ENCODE measurements at places on chromosomes 13 and 19.

DNA sequence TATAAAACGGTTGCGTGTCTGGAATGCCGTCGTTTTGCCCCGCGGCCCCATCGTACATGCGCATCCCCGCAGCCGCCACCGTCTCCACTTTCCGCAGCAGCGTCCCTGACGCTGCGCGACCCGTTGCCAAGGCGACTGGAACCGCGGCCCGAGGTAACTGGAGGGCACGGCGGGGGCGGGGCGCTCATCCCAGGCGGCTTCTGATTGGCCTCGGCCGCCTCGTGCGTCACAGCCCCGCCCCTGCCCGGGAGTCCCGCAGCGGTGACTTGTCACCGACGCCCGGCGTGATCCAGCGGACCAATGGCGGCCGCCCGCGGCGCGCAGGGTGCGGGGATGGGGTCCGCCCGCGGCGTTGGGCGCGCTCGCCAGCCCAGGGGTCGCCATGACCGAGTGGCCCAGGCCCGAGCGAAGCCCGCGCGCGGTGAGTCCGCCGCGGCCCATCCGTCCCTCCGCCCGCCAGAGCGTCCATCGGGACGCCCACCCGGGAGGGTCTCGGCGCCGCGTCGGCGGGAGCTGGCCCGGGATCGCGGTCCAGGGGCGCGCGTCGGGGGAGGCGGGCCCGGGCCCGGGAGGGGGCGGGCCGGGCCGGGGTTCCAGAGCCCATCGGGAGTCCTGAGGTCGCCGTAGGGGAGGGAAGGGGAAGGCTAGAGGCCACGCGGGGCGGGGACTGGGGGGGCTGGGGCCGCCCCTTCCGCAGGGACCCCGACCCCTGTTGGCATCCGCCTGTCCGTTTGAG is at the start of gene ZSCAN1:
ZSCAN1 (plus strand) TSS at position 285 of the 736 bp plus-strand sequence. CDS start 3,812 bp downstream, outside the sequence.
- peak; percentile 69 for DNase-seq

GRCh38 chr13:82717249-82717648 is 1165.0 kb downstream of the SLITRK1 start:
- peak; percentile 55 for DNase-seq

DNA sequence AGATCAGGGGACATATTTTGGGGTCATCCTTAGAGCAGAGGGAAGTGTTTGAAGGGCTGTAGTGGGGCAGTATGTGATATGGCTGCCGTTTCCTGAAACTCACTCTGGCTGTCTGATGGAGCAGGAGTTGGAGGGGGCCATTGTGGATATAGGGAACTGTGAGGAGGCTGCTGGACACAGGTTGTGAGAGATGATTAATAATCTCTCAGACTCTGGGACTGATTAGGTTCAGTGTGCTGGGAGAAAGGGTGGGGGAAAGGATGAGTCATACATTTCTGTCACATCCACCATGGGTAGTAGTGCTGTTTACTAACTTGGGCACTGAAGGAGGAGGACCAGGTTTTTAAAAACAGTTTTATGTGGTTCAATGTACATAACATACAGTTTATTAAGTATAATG is 4.8 kb downstream of the B3GLCT start:
- DNase-seq: peak; percentile 34

DNA sequence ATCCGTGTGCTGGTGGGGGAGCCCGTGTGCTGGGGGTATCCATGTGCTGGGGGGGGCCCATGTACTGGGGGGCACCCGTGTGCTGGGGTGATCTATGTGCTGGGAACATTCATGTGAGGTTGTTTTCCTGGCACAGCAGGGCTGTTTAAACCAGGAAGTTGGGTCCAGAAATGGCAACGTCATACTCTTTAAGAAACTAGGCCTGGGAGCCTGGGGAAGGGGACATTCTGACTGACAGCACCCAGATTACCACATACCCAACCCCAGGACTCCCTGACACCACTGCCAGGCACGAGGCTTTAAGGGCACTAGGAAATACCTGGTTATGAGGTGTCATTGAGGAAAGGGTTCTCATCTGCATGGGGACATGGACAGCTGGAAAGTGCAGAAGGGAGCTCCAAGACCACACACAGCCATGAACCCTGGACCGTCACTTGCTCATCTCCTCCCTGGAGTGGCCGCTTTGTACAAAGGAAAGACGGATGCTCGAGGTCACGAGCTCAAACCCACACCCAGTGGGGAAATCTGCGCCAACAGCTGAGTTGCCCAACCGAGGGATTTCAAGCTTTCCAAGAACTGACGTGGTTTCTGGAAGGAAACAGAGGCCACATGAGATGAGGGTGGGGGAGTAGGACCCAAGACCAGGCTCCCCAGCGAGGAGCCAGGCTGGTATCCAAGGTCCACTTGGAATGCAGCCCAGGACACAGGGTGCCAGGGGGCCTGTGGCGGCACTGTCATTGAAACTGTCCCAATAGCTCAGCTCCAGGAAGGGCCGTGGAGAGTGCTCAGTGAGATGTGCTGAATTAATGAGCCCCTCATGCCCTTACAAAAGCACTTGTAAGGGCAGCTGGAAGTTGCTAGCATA is 40.9 kb downstream of the RAB20 start:
- DNase-seq: no peak

GRCh38 chr13:89255844-89256406 is 1584.8 kb downstream of the SLITRK5 start:
- no peak for DNase-seq

DNA sequence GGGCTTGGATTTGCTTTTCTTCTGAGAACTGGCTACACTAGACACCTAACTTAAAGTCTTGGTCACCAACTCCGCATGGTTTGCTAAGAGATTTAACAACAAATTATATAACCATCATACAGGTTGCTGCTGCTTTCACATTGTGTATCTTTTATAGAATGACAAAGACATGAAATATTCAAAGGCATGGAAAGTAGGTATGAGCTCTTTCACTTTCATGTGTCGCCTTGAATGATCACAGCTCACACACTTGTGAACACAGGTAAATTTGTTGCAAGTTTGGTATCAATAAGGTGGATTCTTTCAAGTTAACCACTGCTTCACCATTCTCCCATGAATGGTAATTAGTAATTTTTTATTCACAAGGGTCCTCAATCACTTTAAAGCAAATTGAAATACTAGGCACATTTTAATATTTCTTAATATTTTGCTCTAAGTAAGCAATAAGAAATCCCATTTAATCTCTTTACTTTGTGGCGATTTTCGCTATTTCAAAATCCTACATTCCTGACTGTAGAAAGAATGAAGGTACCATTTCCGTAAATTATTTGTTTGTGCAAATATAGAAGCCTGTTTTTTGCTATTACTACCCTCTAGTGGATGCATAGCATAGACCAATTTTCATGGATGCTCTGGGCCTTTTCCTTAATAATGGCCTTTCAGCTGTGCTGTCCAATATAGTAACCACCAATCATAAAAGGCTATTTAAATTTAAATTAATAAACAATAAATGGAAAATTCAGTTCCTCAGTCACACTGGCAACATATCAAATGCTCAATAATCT is 45.5 kb upstream of the FREM2 start:
- no peak for DNase-seq

GRCh38 chr19:37778613-37779126 is 716 bp downstream of the ZNF573 start:
- DNase-seq: no peak

DNA sequence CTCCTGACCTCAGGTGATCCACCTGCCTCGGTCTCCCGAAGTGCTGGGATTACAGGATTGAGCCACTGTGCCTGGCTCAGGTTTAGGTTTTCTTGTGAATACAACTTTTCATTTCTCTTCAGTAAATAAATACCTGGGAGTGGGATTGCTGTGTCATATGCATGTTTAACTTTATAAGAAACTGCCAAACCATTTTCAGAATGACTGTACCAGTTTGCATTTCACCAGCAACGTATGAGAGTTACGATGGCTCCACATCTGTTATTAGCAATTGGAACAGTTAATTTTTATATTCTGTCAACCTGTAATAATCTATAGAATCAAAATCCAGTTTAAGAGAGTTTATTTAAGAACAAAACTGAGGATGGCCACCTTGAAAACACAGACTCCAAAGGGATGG is 52.2 kb downstream of the TEX26 start:
- DNase-seq: no peak

- no peak for DNase-seq
These were observed 35.6 kb upstream of the IL17D start for GRCh38 chr13:20667857-20668437.

DNA sequence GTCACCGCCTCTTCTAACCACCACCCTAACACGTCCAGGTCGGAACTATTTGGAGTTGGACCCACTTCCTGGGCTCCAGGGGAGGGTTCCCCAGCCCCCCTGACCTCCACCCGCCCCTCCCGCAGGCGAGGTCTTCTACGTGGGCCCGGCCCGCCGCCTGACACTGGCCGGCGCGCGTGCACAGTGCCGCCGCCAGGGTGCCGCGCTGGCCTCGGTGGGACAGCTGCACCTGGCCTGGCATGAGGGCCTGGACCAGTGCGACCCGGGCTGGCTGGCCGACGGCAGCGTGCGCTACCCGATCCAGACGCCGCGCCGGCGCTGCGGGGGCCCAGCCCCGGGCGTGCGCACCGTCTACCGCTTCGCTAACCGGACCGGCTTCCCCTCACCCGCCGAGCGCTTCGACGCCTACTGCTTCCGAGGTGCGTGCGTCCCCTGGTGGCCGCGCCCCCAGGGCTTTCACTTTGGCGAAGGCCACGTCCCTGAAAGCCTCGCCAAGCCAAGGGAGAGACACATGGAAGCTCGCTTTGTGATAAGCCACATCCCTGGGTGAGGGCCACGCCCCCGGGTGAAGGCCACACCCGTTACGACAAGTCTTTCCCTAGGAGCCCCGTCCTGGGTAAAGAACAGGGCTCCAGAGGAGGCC is 13.2 kb downstream of the NCAN start:
- peak; percentile 15 for DNase-seq

GRCh38 chr13:24071016-24071415 is 89.5 kb upstream of the SPATA13 start:
- DNase-seq: no peak

GRCh38 chr19:32824916-32825608 is 44.5 kb downstream of the SLC7A9 start:
- no peak for DNase-seq

DNA sequence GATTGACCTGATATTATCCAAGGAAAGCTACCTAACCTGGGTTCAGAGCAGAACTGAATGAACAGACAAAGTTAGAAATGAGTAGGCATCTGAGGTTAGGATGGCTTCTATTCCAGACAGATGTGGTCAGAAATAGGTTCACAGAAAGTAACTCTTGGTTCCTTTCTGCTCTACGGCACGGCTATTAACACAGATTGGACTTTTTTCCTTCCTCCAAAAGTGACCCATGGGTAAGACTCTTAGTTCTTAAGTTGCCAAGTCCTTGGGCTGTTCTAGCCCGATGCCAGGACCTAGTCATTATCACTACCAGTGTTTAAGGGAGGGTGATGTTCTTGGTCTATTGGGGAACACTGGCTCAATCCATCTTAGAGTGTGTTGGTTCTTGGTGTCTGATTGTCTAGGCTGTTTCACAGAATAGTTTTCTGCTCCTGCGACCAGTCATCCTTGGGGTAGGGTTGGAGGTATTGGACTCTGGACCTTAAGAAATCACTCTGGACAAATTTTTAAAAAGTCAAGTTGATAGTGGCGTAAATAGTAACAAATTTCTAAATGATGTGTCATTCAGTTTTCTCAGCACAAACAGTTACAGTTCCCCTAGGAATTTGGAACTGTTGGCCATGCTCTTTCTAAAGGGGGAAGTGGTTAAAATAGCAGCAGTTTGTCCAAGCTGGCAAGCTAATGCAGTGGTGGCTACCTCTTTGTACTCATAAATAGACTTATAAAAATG is 60.1 kb upstream of the MYCBP2 start:
- peak; percentile 46 for DNase-seq

- no peak for DNase-seq
These were observed 6.0 kb upstream of the PRR19 start for GRCh38 chr19:42295831-42296525.
